ENCODE measurements at places on chromosomes 11 and 22. TPM values are rescaled to one million over a fixed set of nuclear protein-coding genes. Genes with fewer than 3 reads are reported as not detected.

HBG2 gene
- total RNA-seq = not detected

YPEL1 gene
- total RNA-seq = under 0.01 TPM

TH gene
- under 0.01 TPM for total RNA-seq

ASRGL1 gene
- 0.14 TPM for total RNA-seq

SLC22A9 gene
- total RNA-seq = not detected

CNTF gene
- 1.4 TPM for total RNA-seq

All from nasal cavity respiratory epithelium epithelial cell of viscerocranial mucosa (primary cell).